ENCODE measurements at places on chromosomes 2 and 18.

GRCh38 chr2:71457123-71457915 lies 4.0 kb downstream of the DYSF start:
- no peak for DNase-seq

GRCh38 chr2:28616396-28616999 lies 120.6 kb downstream of the PLB1 start:
- DNase-seq: no peak

DNA sequence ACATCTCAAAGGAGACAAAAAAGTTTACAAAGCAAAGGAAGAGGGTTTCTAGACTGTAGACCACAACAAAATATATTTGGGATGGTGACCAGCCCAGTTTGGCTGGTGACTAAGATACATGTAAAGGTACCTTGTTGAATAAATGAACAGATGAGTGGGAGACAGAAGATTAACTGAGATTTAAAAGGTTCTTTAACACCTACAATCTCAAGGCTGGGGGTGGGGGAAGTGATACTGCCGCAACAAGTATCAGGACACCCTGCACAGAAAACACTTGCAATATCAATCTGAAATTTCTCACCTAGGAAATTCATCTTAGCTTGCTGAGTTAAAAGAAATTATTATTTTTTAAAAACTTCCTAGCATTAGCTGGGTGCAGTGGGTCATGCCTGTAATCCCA lies 8.3 kb downstream of the RNF149 start:
- DNase-seq: no peak

DNA sequence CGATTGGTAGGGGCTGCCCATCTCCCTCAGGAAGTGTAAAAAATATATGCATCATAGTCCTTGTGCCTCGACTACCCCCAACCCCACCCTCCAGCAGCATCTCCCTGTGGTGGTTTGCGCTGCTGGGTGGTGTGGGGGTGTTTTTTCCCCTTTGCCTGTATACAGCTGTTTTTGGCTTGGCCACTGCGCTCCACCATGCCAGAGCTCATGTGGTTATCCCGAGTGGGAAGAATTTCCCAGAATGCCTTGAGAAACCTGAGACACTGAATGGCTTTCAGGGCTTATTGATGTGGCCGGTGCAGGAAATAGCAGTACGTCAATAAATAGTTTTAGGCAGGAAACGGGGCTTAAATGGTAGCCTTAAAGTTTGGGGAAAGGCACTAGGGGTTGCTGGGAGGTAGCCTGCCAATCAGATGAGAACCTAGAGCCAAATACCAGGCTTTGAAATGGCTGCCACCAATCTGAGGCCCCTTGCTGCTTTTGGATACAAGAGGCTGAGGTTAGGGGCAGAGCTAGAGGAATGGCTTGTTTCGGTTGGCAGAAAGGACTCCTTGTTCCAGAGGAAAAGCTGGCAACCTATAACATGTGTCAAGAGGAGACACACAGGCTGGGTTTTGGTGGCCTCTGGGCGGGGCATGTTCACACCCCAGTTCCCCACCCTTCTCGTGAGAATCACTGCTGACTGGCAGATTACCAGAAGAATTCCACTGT lies 144.1 kb downstream of the SMAD7 start:
- DNase-seq: no peak

GRCh38 chr2:196073521-196073920 lies 4.9 kb upstream of the DNAH7 start:
- DNase-seq: no peak

- no peak for DNase-seq
Observed at GRCh38 chr2:58357521-58357920, 116.4 kb upstream of the FANCL start.

GRCh38 chr2:208034503-208035140 lies 9.3 kb upstream of the PLEKHM3 start:
- DNase-seq: no peak

- no peak for DNase-seq
Observed at GRCh38 chr2:3297523-3297922, 80.1 kb downstream of the EIPR1 start.

GRCh38 chr18:57841568-57841967 lies 38.5 kb upstream of the ATP8B1 start:
- peak; percentile 23 for DNase-seq

GRCh38 chr18:7669361-7669760 lies 102.2 kb downstream of the PTPRM start:
- no peak for DNase-seq

DNA sequence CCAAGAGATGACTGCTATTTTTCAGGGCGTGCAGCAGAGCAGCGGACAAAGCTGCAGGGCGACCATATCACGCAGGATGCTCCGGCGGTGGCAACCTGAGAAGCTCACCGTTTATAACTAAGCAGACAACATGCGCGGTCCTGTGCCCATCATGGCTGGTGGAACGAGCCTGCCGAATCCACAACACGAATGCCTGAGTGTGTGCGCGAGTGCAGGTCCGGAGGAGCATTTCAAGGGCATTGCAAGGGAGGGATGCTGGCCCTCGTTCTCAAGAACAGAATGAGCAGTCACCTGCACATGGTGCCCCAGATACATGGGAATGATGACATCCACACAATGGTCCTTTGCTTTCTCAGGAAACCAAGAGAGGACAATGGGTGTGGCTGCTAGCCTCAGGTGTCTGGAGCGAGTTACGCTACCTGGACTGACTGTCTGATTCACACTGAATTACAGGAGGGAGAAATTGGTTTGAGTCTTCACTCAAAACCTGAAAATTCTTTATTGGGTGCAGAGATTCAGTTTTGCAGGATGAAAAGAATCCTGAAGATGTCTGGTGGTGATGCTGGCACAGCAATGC lies 39.8 kb downstream of the TBC1D8 start:
- no peak for DNase-seq

DNA sequence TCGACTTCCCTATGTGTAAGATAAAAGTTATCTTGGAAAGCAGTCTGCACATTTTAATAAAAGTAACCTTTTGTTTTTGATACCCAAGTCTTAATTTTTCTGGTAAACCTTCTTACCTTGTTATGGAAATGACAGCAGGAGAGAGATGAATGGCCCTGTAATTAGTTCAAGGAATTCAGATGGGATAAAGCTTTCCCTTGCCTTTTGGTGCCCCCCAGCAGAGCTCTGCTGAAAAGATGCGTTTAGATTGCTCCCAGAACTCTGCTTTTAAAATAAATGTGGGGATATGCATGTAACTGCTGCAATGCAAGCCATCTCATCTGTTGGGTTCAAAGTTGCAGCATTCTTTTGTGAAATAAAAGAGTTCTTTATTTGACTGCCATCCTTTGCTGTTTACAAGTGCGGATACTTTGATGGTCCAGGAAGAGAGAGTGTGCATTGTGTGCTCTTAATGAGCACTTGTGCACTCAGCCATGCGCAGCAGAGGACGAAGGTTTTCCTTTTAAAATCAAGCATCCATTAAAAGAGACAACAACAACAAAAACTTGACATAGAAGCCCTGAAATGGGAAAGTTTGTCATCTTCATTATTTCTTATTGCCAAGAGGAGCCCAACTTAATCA lies 176.7 kb upstream of the ST6GAL2 start:
- DNase-seq: no peak

DNA sequence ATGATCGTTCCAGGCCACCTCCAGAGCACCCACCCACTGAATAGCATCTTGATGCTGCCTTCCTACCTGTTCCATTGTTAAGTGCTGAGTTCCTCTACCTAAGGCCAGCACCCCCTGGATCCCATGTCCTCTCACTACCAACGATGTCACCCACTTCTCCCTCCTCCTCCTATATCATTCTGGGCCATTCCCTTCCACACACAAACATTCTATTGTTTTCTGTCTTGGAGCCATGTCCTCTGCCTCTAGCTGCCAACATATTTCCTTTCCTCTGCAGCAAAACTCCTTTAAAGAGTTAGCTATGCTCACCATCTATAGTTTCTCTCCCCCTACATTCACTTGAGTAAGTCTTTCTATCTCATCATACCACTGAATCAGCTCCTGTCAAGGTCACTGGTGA lies 64.0 kb upstream of the ACKR3 start:
- DNase-seq: no peak

DNA sequence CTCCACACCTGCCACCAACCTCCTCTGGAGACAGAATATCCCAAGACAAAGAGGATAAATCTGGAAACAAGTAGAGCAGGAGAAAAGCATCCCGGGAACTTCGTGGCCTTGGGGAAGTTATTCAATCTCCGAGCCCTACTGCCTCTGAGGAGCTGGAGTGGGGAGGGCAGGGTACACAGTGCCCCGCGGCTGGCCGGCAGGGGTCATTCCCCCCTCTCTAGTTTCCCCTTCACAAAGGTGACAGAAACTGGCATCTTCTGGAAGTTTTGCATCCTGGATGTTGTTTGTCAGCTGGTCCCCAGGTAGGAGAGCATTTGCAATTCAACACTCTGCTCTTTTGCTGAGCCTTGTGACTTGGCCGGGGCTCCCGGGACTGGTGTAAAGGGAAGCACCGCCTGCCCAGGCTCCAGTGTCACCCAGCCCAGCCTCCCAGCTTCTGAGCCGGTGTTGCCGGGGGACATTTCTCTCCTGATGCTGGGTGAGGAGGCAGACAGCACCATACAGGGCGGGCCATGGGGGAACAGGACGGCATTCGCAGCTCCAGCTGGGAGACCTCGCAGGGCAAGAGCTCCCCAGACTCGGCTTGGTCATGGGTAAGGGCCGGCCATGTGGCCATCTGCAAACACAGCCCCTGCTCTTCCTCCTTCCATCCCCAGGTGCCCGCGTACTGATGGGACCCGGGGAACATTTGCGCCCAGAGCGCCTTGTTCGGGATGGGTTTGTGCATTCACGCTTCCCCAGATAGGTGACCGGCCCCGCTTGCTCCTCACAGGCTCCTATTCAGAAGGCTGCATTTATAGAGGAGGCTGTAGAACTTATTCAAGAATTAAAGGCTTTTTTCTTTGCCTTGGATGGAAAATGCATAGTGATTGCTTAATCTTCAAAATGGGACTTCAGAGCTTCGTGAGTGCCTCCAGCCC lies 7.4 kb upstream of the NTSR2 start:
- DNase-seq: no peak

- DNase-seq: peak; percentile 27
Observed at GRCh38 chr2:104853534-104854497, at the start of gene POU3F3. Gene POU3F3 (plus strand): TSS chr2:104854115. CDS start chr2:104855511, 1,396 bp downstream.

DNA sequence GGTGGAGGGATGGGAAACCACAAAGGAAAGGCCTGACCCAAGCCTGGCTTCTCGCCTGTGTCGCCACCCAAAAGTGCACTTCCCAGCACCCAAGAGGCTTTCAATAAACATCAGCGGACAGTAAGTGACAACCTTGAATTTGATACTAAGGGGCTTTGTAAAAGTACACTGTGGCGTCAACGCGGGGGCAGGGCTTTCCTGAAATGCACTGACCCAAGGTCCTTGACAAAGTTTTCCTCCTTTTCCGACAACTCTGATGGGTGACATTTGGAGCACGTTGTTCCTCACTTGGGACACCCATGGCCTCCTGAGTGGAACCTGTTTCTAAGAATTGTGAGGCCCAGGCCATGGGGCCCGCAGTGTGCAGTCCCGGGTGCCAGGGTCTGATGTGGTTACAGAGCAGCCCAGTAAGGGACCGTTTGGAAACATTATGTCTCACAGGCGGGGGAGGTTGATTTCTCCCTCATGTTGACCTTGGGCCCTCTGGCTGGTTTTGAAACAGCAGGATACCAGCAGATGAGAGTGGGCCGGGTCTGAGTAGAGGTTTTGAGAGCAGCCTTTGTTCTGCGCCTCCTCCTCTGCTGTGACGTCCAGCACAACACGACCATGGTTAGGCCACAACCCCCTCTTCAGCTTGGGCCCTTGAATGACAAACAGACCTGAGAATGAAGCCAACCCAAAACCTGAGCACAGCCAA lies 2.8 kb upstream of the ZBTB14 start:
- no peak for DNase-seq

- DNase-seq: no peak
Observed at GRCh38 chr18:36327352-36328316, 30.1 kb downstream of the FHOD3 start.

DNA sequence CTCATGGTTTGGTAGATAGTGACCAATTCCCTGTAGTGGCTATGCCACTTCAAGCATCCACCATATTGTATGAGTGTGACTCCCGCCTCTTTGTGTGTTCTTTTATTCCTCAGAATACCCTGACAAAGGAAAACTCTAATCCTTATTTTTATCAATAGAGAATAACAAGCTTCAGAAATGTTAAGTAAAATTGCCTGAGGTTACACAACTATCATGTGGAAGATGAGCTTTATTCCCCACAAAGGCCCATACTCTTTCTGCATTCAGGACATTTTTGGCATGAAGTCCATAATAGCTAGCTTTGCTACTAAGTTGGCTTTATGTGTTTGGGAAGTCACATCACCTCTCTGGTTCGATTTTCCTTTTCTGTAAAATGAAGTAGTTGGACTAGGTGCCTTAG lies 276.8 kb downstream of the PIK3C3 start:
- no peak for DNase-seq

DNA sequence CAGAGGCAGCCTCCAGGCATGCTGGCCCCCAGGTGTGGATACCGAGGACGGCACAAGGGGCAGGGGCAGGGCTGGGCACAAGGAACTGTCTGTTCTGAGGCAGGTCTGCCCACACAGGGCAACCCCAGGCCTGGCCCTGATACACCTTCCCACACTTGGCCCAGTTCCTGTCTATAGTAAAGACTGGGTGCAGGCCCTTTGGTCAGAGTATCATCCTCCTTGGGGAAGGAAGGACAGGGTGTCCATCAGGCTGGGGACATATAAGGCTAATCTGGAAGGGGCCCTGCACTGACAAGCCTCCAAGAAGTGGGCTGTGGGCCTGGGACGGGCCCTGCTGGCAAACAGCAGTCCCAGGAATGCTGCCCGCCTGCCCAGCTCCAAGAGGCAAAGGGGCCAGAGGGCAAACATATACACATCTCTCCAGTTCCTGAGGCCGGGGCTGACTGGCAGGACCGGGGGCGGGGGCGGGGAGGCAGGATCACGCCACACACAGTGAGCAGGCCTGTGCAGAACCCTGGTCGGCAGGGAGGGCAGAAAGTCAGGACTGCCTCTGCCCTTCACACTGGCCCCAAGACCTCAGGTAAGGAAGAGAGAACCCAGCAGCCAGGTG lies 18.9 kb downstream of the SDC1 start:
- DNase-seq: no peak

GRCh38 chr18:79912409-79912991 lies 39.0 kb downstream of the SLC66A2 start:
- DNase-seq: no peak

- DNase-seq: no peak
Observed at GRCh38 chr2:133802409-133803039, 234.3 kb upstream of the NCKAP5 start.

- peak; percentile 6 for DNase-seq
Observed at GRCh38 chr2:182666674-182667314, 49.3 kb upstream of the DNAJC10 start.

DNA sequence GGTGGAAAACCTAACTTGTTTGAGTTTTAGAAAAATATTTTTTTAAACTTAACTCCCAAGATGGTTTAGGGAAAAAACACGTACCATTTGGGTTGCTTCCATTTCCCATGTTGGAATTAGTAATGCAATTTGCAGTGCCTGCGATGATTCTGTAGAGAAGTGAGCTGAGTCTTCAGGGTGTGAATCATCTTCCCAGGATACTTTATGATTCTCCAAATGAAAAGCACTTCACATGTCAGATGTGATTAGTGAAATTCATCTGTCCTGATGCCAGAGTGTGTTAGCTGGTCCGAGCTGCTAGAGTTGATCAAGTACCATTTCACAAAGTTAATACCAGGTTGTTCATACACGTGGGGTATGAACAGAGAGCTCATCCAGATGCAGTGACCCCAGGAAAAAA lies 59.1 kb downstream of the ACOXL start:
- no peak for DNase-seq

Data from stimulated activated naive B cell treated with anti-CD40 and anti-IgM and Interleukin-4, amounts not matched to agents 10 μg/mL and 1 μg/mL and 100 μg/mL, for 72 hours (primary cell).